Adrenal gland (tissue), 19 donors: ENCODE measurements at places on chromosomes 3 and 15. TPM values are rescaled to one million over a fixed set of nuclear protein-coding genes. Genes with fewer than 3 reads are reported as not detected.

GRCh38 chr15:96448923-96449322, 118.4 kb downstream of the NR2F2 start:
- DNase-seq = no peak

- no peak for DNase-seq
Observed at GRCh38 chr3:82942041-82942440, 1180.6 kb upstream of the GBE1 start.

The TIPIN gene
- 3.4 TPM for polyA plus RNA-seq

- peak; percentile 66 for DNase-seq
Observed at GRCh38 chr3:126134219-126134975, 46.0 kb downstream of the ALDH1L1 start.

The CILP gene
- 0.97 TPM for polyA plus RNA-seq
